ENCODE measurements at places on chromosomes 16 and 17. TPM values are rescaled to one million over a fixed set of nuclear protein-coding genes. Genes with fewer than 3 reads are reported as not detected.
A peak's percentile ranks its signal among the peaks of the same experiment; 100 is the strongest.

KRTAP4-6 gene
- not detected for total RNA-seq

DNA sequence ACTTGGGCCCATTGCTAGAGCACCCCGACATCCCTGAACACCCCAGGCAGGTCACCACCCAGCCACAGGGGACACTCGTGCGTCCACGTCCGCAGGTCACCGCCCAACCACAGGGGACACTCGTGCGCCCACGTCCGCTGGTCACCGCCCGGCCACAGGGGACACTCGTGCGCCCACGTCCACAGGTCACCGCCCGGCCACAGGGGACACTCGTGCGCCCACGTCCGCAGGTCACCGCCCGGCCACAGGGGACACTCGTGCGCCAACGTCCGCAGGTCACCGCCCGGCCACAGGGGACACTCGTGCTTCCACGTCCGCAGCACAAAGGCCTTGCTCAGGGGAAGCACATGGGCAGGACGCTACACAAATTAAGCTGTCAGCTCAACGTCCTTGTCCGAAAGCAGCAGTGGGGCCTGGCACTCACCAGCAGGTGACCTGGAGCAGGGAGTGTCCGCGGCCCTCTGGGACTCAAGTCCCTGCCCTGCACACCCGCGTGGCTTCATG is 17.7 kb downstream of the GALNS start:
- no peak for DNase-seq

GRCh38 chr16:67444259-67445125 is 13.6 kb downstream of the HSD11B2 start:
- no peak for DNase-seq

PLXDC1 gene
- total RNA-seq: under 0.01 TPM

- DNase-seq: no peak
Measured at GRCh38 chr17:1905190-1905913, 75.5 kb downstream of the RPA1 start.

DNA sequence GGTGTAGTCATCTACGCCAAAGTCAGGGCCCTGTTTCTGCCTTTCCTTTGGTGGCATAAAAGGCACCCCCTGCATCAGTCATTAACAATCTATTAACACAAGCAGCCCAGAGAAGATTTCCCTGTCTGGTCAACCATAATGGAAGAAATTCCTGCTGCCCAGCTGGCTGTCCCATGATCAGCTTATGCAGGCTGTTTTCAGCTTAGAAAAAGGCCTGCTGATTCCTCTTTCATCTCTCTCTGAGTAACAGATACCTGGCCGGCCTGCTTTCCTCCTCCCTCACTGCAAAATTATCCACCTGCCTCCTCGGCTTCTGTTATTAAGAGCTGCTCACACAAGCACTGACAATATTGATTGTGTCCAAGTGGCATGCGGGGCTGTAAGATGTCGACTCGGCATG is 70.3 kb upstream of the MMP2 start:
- no peak for DNase-seq

ATAD5 gene
- total RNA-seq: 2.8 TPM

DNA sequence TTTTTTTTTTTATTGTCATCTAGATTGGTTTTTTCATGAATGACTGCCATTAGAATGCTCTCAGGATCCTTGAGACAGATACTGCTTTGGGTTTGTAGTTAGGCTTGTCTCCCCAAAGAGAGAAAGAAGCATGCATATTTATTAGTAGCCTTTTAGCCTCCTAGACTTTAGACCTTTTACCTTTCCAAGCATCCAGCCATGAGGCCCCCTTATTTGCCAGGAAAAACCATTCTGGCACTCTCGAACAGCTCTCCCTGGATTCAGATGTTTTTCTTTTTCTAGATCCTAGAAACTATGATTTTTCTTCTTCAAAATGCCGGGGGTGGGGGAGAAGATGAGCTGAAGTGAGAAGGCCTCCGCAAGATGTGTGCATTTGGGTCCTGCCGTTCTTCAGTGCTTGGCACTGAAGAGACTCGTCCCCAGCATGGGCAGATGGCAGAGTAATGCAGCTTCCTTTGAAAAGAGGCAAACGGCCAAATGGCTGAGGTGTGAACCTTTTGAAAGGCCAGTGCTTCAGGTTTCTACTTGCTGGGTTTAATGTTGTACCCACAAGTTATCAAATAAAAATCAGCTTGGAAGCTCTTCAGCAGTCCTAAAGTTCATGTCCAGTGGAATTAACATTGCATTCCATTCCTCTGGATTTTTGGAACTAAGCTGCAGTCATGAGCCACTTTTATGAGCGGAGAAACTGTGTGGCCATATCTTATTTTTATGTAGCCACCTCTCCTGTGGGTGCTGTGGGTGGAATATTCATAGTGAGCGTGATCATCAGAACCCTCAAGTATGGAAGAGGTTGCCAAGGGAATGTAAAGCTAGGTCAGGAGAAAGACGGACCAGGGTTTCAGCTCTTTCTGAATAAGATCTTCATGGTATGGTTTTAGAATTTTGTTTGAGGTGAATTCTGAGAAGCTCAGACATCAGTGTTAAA is 7.2 kb downstream of the SOCS7 start:
- DNase-seq: no peak

DNAAF1 gene
- not detected for total RNA-seq

TBC1D3 gene
- total RNA-seq: not detected

GRCh38 chr16:87324411-87325275 is 7.5 kb upstream of the C16orf95 start:
- DNase-seq: peak; percentile 10

- DNase-seq: no peak
Measured at GRCh38 chr17:38914741-38915638, 10.4 kb upstream of the LASP1NB start.

- DNase-seq: peak; percentile 28
Measured at GRCh38 chr16:17313085-17313611, 157.6 kb downstream of the XYLT1 start.

DNA sequence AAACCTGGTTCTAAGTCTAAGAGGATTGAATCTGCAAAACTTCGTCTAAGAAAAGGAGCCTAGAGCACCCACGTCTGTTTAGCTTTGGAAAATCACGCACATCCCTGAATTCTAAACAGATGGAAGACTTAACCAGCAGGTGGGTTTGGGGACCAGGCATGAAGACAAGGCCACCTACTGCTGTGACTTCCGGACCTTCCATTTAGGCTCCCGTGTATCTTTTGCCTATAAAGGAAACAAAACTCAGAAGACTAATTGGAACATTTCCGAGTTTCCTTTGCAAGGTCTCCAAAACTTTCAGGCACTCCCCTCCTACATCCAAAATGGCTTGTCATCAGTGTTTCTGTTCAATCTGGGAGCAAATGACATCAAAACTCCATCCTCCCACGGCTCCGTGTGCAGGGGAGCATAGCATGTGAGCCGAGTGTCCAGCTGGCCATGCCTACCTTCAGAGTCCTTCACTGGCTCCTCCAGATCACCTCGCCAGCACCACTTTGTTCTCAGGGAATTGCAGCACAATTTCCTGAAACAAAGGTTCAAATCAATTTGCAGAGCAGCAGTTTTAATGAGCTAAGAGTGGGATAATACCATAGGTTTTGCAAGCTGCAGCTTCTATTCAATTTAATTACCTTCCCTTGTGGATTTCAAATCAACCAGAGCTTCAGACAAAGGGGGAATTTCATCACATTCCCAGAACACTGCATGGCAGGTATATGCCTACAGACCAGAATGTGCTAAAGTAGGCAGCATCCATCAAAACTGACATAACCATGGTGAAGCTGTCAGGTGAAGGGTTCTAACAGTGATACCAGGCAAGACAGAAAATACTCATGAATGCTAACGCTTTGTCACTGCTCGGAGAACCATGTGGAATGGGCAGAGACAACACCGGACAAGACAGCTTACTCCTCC is 23.5 kb downstream of the CACNG1 start:
- no peak for DNase-seq

- DNase-seq: no peak
Measured at GRCh38 chr17:16989230-16989952, 17.5 kb upstream of the TNFRSF13B start.

DNA sequence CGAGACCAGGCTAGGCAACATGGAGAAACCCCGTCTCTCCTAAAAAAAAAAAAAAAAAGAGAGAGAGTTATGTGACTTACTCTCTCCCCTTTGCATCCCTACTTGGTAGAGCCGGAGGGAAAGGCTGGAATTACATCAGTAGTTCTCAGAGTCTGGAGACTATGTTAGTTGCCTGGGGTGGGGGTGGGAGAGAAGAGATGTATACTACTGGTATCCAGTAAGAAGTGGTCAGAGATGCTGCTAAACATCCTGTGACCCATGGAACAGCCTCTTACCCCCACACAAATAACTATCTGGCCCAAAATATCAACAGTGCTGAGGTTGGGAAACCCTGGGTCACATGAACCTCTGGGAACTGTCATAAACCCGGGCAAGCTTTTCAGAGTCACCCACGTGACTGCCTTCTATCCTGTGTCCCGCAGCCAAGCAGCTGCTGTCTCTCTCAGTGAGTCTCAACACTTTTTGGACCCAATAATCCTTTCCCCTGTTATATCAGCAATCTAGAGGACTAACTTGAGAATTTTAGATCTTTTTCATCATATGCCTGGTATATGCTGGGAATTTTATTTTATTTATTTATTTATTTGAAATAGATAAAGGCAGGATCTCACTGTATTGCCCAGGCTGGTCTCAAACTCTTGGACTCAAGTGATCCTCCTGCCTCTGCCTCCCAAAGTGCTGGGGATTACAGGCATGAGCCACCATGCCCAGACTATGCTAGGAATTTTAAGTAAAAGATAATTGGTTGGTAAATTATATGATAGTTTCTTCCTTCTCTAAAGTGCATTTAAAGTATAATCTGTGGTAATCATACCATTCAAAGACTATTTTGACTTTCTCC is 8.7 kb downstream of the EIF1 start:
- peak; percentile 64 for DNase-seq

DNA sequence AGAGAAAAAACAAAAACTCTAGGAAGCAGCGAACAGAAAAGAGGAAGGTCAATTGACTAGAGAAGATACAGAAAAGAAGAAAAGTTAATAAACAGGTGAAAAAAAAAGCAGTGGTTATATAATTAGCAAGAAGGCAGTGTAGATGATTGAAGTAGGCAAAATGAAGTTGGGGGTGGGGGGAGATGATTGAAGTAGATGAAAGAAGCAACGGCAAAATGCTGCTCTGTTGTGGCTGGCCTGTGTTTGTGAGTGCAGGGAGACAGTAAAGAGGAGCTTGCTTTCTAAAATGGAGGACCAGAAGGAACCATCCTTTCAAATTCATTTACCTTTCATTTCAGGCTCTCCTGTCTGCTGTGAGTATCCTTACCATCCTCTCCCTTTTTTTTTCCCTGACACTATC is 3.6 kb downstream of the EVI2B start:
- DNase-seq: no peak

PITPNM3 gene
- 0.56 TPM for total RNA-seq

- DNase-seq: no peak
Measured at GRCh38 chr16:65422934-65423333, 301.1 kb upstream of the CDH11 start.

GNGT2 gene
- total RNA-seq: 0.56 TPM

TP53TG3F gene
- not detected for total RNA-seq

ATF7IP2 gene
- 2.7 TPM for total RNA-seq

CCT6B gene
- 1.7 TPM for total RNA-seq

DNA sequence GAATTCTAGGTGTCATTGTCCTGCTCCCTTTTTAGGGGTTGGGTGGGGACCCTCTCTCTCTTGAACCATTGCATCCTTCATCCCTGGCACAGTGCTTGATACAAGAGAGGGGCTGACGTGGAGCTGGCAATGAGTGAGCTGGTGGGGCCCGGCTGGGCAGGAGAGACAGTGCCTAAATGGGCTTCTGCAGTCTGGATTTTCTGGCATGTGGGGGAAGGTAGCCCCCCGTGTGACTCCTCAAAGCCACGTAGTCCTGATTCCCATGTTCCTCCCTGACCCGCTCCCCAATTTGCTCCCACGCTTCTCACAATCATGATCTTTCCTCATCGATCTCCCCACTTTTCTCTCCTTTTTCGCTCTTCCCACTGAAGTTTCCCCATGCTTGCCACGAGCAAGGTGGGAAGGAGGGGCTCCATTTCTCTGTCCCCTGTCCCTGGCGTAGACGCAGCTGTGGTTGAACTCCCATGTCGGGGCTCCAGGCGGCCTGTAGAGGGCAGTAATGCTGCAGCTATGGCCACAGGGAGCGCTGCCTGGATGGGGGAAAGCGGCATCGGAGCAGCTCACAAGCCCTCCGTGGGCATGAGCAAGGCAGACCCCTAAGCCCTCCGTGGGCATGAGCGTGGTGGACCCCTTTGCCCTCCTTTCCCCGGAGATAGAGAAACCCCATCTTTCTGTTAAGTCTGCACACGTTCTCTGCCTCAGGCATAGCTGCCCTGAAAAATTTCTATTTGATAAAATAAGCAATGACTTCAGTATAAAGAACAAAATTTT is 47.5 kb downstream of the HAPSTR1 start:
- peak; percentile 58 for DNase-seq
